Fibroblast of the conjunctiva (primary cell): ENCODE measurements at places on chromosomes 1 and 21.

DNA sequence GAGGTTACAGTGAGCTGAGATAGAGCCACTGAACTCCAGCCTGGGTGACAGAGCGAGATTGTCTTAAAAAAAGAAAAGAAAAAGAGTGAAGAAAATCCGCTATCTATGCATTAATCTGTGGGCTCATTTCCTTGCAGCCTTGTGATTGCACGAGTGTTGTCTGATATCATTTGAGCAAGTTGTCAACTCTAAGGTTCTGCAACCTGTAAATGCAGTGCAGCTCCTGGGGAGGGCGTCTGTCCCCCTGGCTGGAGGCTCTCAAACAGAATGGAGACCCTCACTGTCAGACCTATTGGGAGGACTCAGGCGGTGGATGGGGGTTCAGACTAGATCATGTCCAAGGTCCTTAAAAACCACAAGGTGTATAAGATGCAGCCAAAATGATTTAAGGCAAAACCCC is 6.2 kb downstream of the CORT start:
- no peak for DNase-seq

DNA sequence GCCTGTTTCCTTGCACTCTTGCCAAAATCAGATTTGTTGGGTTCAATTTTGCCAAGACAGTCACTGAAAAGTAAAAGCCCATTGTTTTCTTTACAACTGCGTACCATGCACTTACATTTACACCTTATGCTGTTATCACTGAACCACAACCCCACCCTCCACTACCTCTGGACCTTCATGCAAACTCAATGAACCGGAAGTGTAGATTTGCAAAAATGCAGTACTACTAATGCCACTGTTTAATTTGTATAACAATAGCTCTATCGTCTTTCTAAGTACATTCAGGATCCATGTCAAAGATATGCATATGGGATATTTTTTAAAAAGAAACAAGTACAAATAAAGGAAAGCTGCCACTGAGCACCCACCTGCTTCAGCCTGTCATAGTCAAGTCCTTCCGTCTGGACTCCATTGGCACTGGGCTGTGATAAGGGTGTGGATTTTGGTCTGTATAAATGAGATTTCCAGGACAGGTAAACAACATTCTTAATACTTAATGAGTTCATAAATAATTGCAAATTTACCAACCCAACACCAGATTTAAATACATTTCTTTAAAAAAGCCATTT is 72.9 kb upstream of the LBR start:
- no peak for DNase-seq

GRCh38 chr1:189708674-189709073 is 769.0 kb downstream of the BRINP3 start:
- peak; percentile 2 for DNase-seq

GRCh38 chr1:112800289-112800688 is 85.2 kb upstream of the PPM1J start:
- no peak for DNase-seq

DNA sequence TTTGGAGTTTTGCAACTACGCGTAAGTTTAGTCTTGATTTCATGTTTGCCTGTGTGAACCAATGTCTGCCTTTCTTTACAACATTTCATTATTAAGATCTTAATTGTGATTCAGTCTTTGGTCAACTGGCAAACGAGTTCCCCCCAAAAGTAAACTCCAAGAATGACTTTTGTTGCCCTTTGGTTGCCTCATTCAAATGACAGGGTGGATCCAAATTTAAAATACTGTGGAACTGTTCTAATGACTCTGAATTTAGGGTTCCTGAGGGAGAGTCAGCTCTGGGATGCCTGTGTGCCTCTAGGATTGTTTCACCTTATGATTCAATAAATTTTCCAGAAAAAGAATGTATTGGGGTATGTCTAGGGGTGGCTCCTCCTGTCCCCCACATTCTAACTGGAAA is 105.3 kb downstream of the KCNN3 start:
- DNase-seq, result no peak

- no peak for DNase-seq
Measured at GRCh38 chr1:198253668-198254067, 96.9 kb downstream of the NEK7 start.

GRCh38 chr1:82446236-82446635 is 645.5 kb downstream of the ADGRL2 start:
- no peak for DNase-seq

- DNase-seq, result no peak
Measured at GRCh38 chr1:19852036-19852435, 30.2 kb upstream of the OTUD3 start.

DNA sequence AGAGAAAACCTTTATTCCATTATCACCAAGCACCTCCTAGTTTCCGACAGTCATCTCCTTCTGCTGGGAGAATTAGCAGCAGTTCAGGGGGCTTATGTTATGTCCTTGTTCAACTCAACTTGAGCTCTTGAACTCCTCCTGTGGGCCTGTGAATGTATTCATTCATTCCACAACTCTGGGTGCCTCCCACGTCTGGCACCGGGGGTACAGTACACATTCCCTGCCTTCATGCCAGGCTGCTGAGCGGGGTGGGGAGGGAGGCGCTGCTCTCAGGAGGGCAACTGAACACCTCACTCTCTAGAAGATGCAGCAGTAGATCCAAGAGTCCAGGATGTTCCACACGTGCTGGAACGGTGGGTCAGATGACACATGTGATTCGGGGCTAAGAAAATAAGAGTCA is 4.3 kb upstream of the MX2 start:
- no peak for DNase-seq
